ENCODE measurements at places on chromosomes 1 and 21.

- no peak for DNase-seq
These were observed 261.4 kb upstream of the USP24 start for GRCh38 chr1:55476445-55477015.

GRCh38 chr1:193568512-193568911 lies 382.1 kb upstream of the B3GALT2 start:
- no peak for DNase-seq

DNA sequence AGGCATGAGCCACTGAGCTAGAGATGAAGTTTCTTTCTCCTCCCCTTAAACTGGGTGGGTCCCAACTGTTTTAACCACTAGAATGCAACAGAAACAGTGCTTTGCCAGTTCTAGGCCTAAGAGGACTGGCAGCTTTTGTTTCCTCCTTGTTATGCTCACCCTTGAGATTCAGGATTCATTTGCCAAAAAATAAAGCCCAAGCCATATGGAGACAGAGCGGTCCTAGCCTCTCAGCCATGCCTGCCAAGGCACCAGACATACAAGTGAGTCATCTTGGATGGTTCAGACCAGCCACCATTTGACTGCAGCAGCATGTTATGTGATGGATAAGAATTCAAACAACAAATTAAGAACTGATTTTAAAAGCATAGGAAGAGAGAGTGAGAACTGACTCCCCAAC lies 38.1 kb upstream of the STUM start:
- DNase-seq = peak; percentile 18

GRCh38 chr1:15739745-15740144 lies 2.6 kb upstream of the TMEM82 start:
- no peak for DNase-seq

DNA sequence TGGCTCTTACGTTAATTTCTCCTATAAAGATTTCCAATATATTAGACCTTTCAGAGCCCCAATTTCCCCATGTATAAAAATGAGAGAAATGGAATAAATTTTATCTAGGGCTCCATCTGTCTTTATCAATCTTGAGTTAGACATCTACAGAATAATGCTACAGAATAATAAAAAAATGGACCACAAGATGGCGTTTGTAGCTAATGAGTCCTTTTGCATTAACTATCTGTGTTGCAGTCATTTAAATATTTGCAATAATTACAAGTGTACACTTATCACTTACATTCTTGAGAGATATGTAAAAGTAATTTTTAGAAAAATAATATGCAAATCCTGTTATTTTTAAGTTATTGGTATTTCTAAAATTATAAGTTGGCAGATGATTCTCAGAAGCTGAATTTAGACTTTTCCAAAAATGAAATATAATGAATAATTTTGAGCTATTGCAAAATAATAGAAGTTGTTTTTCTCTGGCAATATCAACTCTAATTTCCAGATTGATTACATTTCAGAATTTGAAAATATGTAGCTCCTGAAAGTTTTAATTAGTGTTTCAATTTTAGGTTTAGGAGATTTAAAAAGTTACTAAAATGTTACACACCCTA lies 87.7 kb downstream of the SNX7 start:
- DNase-seq = peak; percentile 59

DNA sequence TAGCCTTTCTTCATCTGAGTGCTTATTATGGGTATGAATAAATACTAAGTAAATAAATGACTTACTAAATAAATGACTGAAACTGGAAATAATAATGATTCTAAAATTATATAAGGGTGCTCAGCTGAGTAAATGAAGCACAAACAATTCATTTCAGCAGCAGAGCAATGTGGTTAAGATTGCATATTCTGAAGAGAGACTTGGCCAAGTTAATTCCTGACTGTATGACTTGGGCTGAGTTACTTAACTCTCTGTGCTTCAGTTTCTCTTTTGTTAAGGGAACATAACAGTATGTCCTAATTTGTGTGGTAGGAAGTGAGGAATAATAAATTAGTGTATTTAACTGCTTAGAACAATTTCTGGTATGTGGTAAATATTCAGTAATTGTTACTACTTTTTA lies 19.1 kb downstream of the AGL start:
- no peak for DNase-seq

DNA sequence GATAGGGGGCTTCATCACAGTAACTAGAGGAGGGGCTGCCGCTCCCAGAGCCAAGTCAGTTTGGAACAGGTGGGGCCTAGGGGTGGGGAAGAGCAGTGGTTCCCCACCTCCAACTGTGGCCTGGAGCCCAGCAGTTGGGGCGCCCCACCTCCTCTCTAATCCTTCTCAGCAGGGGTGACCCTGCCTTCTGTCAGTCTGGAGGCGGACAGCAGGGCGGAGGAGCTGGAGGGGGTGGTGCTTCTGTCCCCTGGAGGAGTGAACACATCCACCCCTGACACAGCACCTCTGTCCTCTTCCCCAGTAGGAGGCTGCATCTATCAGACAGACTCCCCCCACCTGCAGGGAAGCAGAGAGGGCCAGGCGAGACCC lies 73.8 kb downstream of the MRPL37 start:
- no peak for DNase-seq

All from pons (tissue), 1 donor.